ENCODE measurements at places on chromosomes 12 and 14.

GRCh38 chr12:8948701-8949341 is 624 bp downstream of the M6PR start:
- DNase-seq: no peak

GRCh38 chr12:15698377-15698871 is 90.8 kb downstream of the EPS8 start:
- no peak for DNase-seq

DNA sequence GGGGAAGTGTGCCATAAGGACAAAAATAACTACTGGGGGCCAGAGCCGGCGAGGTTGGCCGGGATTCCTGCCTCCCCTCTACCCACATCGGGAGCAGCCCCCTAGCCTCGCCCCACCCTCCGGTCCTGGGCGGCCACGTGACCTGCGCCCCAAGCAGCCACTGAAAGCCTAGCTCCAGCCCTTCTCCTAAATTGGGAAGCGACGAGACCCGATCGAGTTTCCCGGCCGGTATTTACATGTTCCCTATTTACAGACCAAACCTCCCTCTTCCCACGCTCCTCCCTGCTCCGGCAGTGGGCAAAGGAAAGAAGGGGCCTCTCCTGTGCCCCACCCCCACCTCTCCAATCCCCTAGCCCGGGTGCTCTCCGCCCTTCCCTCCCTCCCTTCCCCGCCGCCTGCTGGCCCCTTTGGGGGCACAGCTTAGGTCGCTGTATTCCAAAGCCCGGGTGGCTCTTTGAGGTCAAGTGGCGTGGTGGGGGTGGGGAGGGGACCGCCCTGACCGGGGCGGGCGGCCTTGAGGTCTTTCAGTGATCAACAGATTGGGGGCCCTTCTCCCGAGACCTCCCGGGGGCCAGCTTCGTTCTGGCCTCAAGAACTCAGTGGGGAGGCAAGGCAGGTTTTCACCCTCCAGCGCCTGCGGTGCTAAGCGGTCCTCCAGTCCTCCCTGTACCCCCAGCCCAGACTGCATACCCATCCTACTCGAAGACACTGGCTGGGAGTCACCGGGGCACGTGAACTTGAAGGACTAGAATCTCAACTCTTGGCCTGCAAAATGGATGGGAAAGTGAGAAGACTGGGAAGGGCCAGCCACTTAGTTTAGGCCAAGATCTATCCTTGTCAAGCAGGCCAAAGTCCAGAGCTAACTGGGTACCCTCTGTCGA is 6.3 kb upstream of the CTDSP2 start:
- no peak for DNase-seq

GRCh38 chr14:61343991-61344405 is 22.6 kb downstream of the PRKCH start:
- no peak for DNase-seq

DNA sequence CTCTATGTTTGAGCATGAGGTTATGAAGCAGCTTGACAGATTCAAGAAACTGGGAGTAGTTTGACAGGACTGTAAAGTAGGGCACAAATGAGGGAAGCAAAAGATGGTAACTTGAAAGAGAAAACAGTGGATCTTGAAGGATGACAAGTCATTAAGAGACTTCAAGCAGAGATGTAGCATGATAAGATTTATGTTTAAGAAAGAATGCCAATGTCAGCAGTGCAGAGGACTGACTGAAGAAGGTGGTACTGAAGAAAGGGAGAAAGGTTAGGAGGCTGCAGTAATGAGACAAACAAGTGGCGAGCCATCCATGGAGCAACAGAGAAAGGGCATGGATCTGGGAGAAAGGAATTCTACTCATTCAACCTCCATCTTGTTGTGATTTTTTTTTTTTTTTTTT is 120.2 kb upstream of the RAP1B start:
- DNase-seq: no peak

- DNase-seq: no peak
Observed at GRCh38 chr14:81471062-81471461, 62.6 kb downstream of the SEL1L start.

DNA sequence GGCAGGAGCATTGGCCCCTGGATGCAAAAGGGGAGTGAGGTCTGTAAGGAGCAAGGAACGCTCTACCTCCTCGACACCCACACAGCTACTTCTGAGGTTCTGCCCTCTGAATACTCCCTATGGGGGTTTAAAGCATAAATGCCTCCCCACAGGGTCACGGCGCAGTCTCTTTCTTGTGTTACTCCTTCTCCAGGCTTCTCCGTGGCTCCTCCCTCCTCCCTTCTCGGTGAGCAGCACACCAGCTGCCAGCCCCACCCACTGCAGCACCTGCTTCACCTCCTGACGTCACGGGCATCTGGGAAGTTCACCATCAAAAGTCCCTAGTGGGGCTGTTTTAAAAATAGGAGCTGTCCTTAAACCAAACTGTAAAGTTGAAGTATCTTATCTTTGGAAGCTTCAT is 67.3 kb downstream of the SPTB start:
- DNase-seq: peak; percentile 31

DNA sequence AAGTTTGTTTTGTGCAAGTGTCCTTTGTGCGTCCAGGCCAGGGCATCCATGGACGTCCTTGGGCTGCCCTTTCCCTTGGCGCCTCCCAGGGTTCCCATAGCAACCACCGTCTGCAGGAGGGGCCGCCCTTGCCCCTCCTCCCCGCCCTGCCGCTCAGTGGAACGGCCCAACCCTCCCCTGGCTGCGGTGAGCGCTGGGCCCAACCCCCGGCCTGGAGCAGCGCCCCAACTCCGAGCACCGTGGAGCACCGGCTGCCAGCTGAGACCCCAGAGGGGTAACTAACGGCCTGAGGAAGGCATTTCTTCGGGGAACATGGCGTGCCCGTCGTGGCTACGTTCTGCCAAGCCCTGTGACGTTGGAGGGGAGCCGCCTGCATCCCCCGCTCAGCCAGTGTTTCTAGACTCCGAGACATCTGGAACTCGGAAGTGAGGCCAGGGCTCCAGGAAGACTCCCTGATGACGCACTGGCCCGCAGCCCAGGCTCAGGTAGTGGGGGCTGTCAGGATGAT is 5.3 kb upstream of the ACACB start:
- peak; percentile 24 for DNase-seq

- DNase-seq: no peak
Observed at GRCh38 chr12:51815571-51815970, 32.9 kb downstream of the FIGNL2 start.

DNA sequence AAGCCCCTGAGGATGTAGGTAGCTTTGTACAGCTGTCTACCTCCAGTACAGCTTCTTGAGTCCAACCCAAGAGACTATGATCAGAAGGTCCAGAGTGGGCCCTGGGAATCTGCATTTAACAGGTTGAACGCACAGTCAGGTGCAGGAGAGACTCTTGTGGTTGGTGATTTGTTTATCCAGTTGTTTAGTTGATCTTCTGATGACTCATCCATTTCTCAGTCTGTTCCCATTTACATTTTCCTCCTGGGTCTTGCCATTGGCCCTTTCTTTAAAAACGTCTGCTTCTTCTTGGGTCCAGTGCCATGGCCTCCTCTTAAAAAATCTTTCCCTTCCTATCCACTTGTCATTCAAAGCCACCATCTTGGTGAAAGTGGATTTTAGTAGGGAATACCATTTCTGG is 734.2 kb downstream of the MED13L start:
- no peak for DNase-seq

- no peak for DNase-seq
Observed at GRCh38 chr12:95198914-95199313, 18.4 kb downstream of the FGD6 start.

GRCh38 chr12:13749389-13749788 is 232.0 kb downstream of the GRIN2B start:
- DNase-seq: no peak

- no peak for DNase-seq
Observed at GRCh38 chr14:71336489-71337192, 429.4 kb downstream of the PCNX1 start.

- DNase-seq: no peak
Observed at GRCh38 chr12:7376196-7376595, 67.8 kb downstream of the CD163L1 start.

GRCh38 chr12:14896521-14897169 is 11.0 kb upstream of the MGP start:
- DNase-seq: no peak

GRCh38 chr12:20183563-20183962 is 184.8 kb upstream of the PDE3A start:
- no peak for DNase-seq

GRCh38 chr12:59847127-59847526 is 251.3 kb downstream of the SLC16A7 start:
- DNase-seq: no peak

- no peak for DNase-seq
Observed at GRCh38 chr14:63551332-63551731, 8.2 kb upstream of the PPP2R5E start.

- no peak for DNase-seq
Observed at GRCh38 chr14:77436042-77436441, 12.7 kb upstream of the NOXRED1 start.

GRCh38 chr12:124675881-124676713 is 108.7 kb upstream of the NCOR2 start:
- no peak for DNase-seq

DNA sequence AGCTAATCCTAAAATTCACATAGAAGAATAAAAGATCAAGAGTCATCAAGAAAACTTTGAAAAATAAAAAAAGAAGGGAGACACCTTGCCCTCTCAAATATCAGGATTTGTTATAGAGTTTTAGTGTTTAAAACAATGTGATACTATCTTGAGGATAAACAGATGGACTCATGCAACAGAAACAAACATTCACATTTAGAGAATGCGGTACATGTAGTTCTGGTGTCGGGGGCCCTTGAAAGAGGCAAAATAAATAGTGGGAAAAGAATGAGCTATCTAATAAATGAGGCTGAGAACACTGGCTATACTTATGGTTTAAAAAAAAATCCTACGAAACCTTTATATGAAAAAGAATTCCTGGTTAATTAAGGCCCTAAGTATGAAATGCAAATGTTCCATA is 127.7 kb downstream of the LLPH start:
- no peak for DNase-seq
